Stimulated activated CD4-positive, alpha-beta T cell treated with anti-CD3 and anti-CD28 coated beads, TNF-alpha, amount 100 ng/mL, for 24 hours (primary cell): ENCODE measurements at places on chromosomes 12 and 14.

- no peak for DNase-seq
Measured at GRCh38 chr14:67515386-67516079, 17.6 kb upstream of the PLEKHH1 start.

- no peak for DNase-seq
Measured at GRCh38 chr14:37650356-37651037, 55.1 kb downstream of the TTC6 start.

GRCh38 chr12:2295941-2296461, 243.2 kb downstream of the CACNA1C start:
- DNase-seq = no peak

GRCh38 chr14:74620497-74620921, 8.5 kb upstream of the LTBP2 start:
- no peak for DNase-seq

DNA sequence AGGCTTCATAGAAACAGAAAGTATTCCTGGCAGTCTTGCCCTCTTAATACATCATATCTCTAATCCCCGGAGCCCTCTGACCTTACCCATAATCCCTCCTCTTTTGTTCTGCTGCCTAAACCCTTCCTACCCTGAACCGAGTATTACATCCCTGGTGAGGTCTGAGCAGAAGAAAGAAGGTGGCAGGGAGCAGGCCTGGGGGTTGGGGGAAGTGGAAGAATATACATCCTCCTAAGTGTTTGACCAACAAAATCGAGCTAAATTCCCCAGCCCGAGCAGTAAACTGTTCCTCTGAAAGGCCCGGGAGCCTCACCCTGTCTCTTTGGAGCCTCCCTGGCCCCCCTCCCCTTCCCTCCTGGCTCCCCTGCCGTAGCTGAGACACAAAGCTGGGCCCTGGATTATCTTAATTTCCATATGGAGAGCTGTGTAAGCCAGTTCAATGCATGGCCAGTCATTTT, 192.6 kb upstream of the LHX5 start:
- DNase-seq = no peak

DNA sequence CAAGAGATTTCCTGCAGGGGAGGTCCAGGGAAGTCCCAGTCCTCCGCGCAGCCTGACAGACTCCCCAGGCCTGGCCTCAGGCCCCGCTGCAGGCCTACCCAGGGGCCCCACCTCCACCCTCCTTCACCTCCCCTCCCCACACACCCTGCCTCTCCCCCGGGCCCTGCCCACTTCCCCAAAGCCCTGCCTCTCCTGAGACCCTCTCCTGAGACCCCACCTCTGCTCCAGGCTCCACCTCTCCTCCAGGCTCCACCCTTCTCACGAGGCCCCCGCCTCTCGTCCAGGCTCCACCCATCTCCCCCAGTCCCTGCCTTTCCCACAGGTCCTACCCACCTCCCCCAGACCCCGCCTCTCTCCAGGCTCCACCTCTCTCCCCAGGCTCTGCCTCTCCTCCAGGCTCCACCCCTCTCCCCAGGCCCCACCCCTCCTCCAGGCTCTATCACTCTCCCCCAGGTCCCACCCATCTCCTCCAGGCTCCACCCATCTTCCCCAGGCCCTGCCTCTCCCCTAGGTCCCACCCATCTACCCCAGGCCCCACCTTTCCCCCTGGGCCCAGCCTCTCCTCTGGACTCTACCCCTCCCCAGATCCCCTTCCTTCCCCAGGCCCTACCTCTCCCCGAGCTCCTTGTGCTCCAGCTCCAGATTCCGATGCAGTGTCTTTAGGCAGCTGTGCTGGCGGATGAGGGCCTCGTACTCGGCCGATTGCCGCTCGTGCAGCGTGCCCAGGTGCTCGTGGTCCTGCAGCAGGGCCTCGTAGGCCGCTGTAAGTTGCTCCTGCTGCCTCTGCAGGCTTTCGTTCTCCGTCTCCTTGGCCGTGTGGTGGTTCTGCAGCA, 58.8 kb upstream of the GPR68 start:
- DNase-seq = peak; percentile 87

- no peak for DNase-seq
Measured at GRCh38 chr14:103028772-103029171, 28.6 kb downstream of the CDC42BPB start.
